ENCODE measurements at places on chromosomes 2 and 18. TPM values are rescaled to one million over a fixed set of nuclear protein-coding genes. Genes with fewer than 3 reads are reported as not detected.

The OSBPL1A gene
- total RNA-seq: 8.6 TPM

The RTP5 gene
- not detected for total RNA-seq

The ACVR1C gene
- 0.07 TPM for total RNA-seq

The SLC23A3 gene
- total RNA-seq: 0.59 TPM

The IL36RN gene
- total RNA-seq: not detected

The NAT8 gene
- not detected for total RNA-seq

The IRS1 gene
- total RNA-seq: 0.07 TPM

Measured in pulmonary artery endothelial cell (primary cell).